NCI-H1092 (cell line): ENCODE measurements at places on chromosomes 7 and 10.

DNA sequence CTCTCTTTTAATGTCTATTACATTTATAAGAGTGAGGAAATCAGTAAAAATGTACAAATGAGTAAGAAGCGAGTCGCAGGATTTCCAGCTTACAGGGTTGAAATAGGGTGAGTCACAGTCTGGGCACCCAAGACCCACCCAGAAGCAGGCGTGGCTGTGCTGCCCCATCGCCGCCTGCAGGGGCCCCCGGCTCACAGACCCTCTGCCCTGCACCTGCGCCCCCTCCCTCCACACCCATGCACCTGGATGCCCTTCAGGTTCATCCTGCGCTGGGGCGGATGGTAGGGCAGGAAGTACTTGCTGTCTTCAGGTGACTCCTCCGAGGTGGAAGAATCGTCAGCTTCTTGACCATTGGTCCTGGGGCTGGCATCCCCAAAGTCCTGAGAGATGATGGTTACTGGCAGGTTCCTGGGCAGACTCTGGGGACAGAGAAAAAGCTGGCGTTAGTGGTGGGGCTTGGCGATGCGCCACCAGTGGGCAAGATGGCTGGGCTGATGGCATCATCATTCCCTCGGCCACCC, 90.2 kb upstream of the GNA12 start:
- DNase-seq, result no peak

- no peak for DNase-seq
These were observed 14.9 kb upstream of the GIMAP8 start for GRCh38 chr7:150435390-150436073.

- no peak for DNase-seq
These were observed 187.7 kb downstream of the DOCK4 start for GRCh38 chr7:112018305-112019030.

DNA sequence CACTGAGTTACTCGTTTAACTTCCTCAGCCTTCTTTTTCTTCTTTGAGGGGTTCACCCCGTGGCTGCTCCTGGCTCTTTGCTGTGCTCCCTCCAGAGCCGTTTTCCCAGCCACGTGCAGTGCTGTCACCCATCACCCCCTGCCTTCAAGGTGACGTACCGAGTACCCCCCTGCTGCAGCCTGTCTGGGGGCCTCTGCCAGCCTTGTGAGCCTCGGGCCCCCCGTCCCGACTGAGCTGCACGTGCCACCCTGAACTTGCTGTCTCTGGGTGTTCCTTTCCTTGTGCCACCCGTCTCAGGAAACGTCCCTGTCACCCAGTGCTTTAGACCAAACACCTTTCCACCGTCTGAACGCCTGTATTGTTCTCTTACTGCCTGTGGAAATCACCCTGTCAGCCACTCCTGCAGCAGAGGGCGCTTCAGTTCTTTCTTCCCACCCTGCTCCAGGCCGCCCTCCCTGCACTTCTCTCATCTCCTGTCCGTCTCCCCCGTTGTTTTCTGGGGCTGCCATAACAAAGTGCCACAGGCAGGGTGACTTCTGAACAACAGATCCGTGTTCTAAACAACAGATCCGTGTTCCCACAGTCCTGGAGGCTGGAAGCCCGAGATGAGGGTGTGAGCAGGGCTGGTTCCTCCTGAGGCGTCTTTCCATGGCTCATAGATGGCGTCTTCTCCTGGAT, 44.6 kb downstream of the WDR37 start:
- DNase-seq, result no peak

- no peak for DNase-seq
These were observed 10.3 kb downstream of the CNTNAP2 start for GRCh38 chr7:146126767-146127509.

GRCh38 chr7:16961641-16962040, 79.9 kb upstream of the AGR3 start:
- DNase-seq, result no peak

- no peak for DNase-seq
These were observed 8.1 kb upstream of the ARHGAP22 start for GRCh38 chr10:48613016-48613415.
